ENCODE measurements at places on chromosomes 6 and 20. TPM values are rescaled to one million over a fixed set of nuclear protein-coding genes. Genes with fewer than 3 reads are reported as not detected.
A peak's percentile ranks its signal among the peaks of the same experiment; 100 is the strongest.

Gene BHLHE23
- not detected for total RNA-seq

DNA sequence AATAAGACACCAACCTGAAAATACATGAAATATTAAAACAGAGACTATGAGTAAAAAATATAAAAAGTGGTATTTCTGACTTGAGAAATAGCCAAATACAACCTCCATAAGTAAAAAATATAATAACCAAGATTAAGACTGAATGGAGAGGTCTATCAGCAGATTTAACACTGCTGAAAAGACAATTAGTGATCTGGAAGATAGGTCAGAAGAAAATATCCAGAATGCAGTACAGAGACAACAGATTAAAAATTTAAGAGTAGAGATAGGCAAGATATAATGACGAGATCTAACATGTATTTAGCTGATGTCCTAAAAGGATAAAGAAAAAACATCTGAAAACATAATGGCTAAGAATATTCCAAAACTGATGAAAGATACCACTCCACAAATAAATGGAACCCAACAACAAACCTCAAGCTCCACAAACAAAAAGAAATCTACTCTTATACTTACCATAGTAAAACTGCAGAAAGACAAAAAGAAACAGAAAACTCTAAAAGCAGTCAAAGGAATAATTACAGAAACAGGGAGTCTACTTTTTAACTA, 18.8 kb downstream of the ESF1 start:
- no peak for DNase-seq

DNA sequence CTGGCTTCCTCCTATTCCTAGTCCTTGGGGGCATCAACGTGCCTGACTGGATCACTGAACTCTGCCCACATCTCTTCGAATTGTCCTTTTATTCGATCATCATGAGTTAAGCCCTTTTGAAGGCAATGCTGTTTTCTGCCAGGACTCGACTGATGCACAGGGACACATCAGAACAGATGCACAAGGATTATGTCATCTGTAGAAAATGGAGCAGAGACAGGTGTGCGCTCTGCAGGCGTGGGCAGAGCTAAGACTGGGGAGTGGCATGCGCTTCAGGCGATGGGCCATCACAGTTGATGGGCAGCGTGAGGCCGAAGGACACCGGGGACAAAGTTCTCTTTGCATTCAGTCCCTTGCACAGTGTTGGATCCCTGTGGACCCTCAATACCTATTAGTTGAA, 13.1 kb downstream of the GABRR1 start:
- no peak for DNase-seq

DNA sequence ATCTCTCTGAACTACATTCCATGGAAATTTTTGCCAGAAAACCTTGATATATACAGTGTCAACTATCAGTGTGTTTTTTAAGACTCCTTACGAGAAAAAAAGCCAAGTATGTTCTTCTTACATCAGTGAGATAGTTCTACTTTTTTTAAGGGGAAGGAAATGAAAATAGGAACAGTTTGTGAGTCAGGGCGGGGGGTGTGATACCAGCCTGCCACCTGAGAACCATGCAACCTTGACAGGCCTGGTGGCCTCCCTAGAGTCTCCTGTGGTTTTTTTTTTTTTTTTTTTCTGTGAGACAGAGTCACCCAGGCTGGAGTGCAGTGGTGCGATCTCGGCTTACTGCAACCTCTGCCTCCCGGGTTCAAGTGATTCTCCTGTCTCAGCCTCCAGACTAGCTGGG, 96.3 kb upstream of the GCM1 start:
- no peak for DNase-seq

DNA sequence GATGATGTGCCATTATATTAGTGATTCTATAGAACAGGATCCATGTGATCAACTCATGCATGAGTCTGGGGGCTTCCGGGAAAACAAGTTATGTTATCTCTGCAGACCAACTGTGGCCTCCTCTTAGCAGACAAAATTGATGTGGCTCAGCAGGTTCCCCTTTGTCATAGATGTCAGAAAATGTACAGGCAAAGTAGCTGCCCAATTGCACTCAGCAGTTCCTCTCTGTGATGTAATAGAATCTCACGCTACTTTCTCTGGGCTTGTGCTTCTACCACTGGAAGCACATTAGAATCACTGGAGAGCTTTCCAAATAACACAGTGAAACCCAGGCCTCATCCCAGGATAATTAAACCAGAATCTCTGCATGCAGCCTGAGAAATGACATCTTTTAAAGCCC, 253.1 kb downstream of the SLC24A3 start:
- no peak for DNase-seq

DNA sequence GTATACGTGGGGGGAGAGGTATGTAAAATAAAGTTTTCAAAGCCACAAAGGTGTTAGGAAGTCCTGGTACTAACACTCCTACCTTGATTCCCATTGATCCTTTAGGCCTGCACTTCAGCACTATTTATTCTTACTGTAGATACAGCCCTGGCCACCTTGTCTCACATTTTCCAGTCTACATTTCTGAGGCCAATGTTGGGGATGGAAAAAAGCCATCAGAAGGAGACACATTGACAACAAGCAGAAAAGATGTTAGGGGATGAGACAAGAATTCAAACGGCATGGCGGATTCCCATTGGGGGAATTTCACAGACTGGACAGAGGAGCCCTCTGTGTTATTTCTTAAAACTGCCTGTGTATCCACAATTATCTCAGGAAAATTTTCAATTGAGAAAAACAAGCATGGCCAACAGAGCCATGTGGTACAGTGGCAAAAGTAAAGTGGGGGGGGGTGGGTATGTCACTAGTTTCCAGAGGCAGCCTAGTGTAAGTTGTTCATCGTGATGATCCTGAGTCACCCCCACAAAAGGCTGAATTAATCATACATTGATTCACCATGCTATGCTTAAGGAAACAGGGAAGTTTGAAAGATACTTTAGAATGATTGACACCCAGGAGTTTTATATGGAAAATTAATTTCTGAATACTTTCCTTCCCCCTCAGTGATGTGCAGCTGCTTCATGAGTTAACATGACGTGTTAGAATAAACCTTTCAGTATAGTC, 40.5 kb downstream of the RREB1 start:
- no peak for DNase-seq

GRCh38 chr6:121615493-121615892, 180.0 kb downstream of the GJA1 start:
- peak; percentile 20 for DNase-seq

DNA sequence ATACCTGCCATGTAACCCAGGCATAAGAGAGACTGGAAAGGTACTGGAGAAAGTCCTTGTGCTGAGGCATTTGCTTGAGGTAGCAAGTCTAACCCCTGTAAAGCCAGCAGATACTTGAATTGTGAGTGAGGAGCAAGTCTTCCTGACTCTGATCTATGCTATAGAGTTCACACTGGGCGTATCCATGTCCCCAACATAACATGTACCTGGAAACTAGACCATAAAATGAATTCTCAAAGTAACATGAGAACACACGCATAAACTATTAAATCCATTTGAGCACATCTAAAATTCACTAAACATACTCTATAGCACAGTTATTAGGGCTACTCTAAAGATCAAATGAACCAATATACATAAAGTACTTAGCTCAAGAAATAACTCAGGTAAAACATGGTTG, 2.0 kb downstream of the NHSL1 start:
- DNase-seq: no peak

DNA sequence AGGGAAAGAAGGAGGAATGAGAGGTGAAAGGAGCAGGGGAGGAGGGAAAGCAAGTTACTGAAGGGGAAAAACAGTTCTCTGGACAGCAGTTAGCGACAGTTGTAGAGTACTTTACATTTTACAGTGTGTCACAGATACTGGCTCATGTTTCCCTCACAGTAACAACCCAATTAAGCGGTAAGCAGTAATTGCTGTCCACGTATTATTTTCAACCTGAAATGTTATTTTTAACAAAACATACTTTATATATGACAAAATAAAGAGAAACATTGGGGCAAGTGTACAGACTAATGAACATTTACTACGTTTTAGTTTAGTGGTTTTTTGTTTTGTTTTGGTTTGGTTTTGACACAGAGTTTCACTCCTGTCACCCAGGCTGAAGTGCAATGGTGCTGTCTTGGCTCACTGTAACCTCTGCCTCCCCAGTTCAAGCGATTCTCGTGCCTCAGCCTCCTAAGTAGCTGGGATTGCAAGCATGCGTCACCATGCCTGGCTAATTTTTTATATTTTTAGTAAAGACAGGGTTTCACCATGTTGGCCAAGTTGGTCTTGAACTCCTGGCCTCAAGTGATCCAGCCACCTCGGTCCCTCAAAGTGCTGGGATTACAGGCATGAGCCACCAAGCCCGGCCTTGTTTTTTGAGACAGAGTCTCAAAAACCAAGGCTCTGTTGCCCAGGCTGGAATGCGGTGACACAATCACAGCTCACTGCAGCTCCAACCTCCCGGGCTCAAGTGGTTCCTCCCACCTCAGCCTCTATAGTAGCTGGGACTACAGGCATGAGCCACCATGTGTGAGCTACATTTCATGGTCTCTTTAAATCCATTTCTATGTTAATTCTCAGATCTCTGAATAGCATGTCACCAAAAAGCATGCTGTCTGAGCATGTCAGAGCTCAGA, 22.6 kb upstream of the BTN3A2 start:
- DNase-seq: no peak

DNA sequence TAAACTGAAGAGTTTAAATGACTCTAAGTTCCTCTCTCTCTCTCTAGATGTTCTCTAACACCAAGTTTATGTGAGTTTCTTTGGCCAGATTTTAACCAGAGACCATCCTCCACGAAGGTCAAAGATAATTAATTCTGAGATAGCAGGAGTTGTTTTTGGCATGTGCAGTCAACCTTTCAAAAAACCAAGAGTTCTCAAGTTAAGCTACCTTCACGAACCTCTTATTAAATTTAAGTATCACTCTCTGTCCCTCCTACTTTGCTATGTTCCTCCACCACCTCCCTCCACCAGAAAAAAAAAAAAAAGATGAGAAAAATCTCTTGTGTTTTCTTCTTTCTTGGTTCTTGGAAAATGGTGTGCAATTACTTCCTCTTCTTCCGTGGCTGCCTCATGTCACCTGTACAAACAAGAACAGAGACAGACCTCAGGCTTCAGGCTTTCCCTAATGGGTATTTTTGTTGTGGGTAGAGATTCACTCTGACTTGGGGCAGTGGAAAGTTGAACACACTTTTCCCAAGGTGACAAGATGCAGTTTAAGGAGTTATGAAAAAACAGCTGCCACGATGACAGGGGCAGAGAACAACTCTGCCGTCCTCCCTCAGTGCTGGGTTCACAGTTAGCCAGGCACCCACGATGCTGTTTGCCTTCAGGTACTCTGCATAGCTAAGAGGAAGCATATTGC, 64.3 kb downstream of the ADTRP start:
- no peak for DNase-seq

- DNase-seq: no peak
Measured at GRCh38 chr6:31927242-31927862, at the start of gene C2. Gene C2, plus strand, starts transcription at chr6:31927717. Its CDS starts 36 bp downstream, at chr6:31927753.

- no peak for DNase-seq
Measured at GRCh38 chr6:14831070-14831469, 414.8 kb upstream of the JARID2 start.

DNA sequence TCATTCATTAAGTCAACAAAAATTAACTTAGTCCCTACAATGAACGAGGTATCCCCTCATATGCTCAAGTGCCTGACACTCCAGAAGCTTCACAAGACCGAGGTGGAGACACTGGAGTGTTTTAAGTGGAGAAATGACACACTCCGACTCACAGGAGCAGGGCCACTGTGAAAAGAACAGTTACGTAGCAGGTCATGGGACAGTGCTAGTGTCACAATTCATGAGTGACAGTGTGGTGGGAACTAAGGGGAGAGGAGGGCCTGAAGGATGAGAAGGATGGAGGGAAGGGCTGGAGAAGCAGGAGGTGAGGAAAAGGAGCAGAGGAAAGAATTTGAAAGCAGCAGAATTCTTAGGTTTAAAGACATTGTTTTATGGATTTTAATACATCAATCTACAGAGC, 1.3 kb upstream of the HLA-A start:
- no peak for DNase-seq
